Mammary microvascular endothelial cell (primary cell): ENCODE measurements at places on chromosomes 5 and 9. TPM values are rescaled to one million over a fixed set of nuclear protein-coding genes. Genes with fewer than 3 reads are reported as not detected.

Gene ADAMTS12
- 0.10 TPM in 1 of 2 replicates, not detected in the other for total RNA-seq

Gene SPAG8
- 0.20 TPM in 1 of 2 replicates, not detected in the other for total RNA-seq

Gene CACNA1B
- total RNA-seq, result under 0.01 TPM in 1 of 2 replicates, not detected in the other

Gene RNF130
- total RNA-seq, result 45.2 and 47.1 TPM in 2 replicates

Gene RALGPS1
- total RNA-seq, result 1.6 and 2.3 TPM in 2 replicates

Gene FBP1
- total RNA-seq, result 15.2 and 15.8 TPM in 2 replicates

Gene FCHO2
- 10.6 and 12.2 TPM in 2 replicates for total RNA-seq

Gene FAM169A
- total RNA-seq, result 1.5 and 2.8 TPM in 2 replicates

Gene ANXA6
- total RNA-seq, result 239 and 248 TPM in 2 replicates

Gene C5orf52
- not detected in 2 replicates for total RNA-seq

Gene BARX1
- not detected in 2 replicates for total RNA-seq
